ENCODE measurements at places on chromosomes 16 and 17.

DNA sequence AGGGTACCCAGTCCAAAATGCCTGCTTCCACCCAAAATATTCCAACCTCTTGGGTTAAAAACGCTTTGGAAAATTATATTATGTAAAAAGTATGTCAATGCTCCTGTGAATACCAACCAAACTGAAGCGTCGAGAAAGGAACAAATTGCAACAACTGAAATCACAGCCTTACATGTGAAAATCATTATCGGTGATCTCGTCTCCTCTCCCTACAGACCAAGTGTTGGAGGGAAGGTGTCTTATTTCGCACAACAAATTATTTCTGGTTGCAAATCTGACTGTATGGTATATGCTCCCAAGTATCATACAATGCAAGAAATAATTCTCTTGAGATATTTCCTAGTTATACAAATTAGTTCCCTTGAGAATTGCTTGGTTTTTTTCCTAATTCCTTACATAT, 89.3 kb upstream of the CDYL2 start:
- DNase-seq: no peak

DNA sequence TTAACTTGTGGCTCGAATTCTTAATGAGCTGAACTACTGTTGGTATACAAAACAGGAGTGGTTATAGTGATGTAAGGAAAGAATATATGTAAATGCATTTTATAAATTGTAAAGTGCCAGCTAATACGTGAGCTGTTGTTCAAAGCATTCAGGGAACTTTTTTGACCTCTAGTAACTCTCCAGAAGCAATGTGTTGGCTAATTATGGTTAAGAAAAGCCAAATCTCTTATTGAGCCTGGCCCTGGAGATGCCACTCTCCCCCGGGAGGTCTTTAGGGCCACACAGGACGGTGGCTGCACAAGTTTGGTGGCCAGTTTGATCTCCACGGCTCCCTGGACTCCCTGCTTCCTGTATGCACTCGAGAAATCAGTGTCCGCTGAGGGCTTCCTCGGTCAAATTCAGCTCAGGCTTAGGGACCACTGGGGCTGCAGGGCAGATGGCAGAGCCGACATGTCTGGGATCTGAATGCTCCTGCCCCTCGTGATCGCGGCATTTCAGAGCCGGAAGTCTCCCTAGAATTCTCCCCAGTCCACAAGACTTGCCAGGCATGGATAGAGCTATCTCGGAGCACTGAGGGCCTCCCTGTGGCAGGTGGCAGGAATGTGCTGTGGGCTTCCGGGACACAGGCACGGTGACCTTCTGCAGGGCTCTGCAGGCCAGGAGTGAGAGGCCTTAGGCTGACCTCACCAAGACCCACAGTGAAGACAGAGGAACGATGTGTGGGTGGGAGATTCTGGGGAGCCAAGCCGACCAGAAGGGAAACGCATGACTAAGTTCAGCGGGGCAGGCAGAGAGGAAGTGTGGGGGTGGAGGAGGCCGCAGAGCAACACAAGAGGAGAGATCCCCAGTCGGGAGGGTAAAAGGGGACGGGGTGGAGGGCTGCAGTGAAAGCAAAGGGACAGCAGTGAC, 18.6 kb upstream of the PITPNM3 start:
- DNase-seq: peak; percentile 21

DNA sequence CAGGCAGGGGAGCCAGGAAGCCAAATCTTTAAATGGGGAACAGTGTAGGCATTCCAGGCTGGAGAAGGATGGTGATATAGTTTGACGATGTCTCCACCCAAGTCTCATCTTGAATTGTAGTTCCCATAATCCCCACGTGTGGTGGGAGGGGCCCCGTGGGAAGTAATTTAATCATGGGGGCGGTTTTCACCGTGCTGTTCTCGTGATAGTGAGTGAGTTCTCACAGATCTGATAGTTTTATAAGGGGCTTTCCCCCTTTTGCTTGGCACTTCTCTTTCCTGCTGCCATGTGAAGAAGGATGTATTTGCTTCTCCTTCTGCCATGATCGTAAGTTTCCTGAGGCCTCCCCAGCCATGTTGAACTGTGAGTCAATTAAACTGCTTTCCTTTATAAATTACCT, 28.8 kb downstream of the GINS3 start:
- DNase-seq: no peak

DNA sequence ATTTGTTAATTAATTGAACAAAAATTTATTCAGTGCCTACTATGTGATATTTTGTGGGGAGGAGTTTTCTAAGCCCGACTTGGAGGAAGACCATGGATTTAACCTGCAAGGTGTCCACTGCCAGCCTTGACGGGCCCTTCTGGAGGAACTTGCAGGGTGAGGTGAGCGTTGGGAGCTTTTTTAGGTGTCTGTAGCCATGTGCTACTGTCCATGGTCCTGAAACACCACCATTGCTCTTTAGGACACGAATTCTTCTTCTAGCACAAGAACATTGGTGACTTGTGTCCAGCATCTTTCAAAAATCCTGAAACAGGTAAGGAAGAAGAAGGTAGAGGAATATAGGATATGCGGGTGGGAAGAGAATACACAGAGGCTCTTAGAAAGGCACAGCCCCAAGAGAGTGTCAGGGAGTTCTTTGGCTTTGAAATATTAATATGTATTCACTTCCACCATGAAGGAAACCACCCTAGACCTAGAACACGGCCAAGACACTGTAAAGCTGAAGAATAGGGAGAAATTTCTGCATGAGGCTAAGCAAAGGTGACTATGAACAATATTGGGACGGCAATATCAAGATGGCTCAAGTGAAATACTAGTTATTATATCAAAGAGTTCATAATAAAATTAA, 27.9 kb upstream of the OR4D1 start:
- peak; percentile 21 for DNase-seq
